ENCODE measurements at places on chromosomes 1 and 21. TPM values are rescaled to one million over a fixed set of nuclear protein-coding genes. Genes with fewer than 3 reads are reported as not detected.

The MRAP gene
- not detected for polyA plus RNA-seq

The FGR gene
- polyA plus RNA-seq = 5.4 TPM

The NHLH1 gene
- 5.2 TPM for polyA plus RNA-seq

The DYNLT5 gene
- 29.7 TPM for polyA plus RNA-seq

The OR2L8 gene
- not detected for polyA plus RNA-seq

The PKP1 gene
- polyA plus RNA-seq = 1.2 TPM

The BGLAP gene
- polyA plus RNA-seq = 2.3 TPM

The UBE2U gene
- not detected for polyA plus RNA-seq
